Gastroesophageal sphincter (tissue), 4 donors: ENCODE measurements at places on chromosomes 4 and X. TPM values are rescaled to one million over a fixed set of nuclear protein-coding genes. Genes with fewer than 3 reads are reported as not detected.

GRCh38 chrX:100584611-100585010 lies at the start of gene TNMD:
Gene TNMD, plus strand, starts transcription at chrX:100584936. Its CDS starts 83 bp downstream, at chrX:100585019.
- no peak for ATAC-seq

DNA sequence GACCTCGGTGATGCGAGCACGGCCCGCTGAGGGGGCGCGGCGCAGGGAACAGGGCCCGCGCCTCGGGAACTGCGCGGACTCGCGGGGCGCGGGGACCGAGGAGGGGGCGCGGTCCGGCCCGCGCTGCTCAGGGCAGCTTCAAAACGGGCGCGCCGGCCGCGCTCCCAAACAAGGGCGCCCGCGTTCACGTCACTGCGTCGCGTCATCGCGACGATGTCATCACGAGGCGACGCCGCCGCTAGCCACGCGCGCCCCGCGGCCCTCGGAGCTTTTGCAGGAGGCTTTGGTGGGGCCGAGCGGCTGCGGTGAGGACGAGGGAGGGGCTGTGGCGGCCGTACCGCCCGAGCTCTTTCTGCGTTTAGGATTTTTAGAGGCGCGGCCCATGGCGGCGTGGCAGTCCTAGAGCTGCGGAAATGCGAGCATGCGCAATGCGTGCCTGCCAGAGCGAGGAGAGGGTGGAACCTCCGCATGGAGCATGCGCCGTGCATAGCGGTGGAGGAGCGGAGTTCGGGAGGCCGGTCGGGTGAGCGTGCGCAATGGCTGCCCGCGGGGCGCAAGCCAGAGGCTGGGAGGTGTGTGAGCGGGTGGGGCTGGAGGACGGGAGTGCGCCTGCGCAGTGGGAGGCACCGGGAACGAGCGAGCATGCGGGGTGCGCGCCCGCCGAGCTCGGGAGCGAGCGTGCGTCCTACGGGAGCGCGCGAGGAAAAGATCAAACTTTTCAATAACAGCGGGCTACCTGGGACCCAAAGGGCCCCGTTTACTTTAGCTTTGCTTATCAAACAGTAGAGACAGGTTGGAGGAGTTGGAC lies at the start of gene PPP2R3B:
Gene PPP2R3B, minus strand, starts transcription at position 140 of the 808 bp plus-strand sequence. CDS start 216 bp downstream, outside the sequence.
- peak; percentile 100 for ATAC-seq

The GABRG1 gene
- 0.94 TPM for total RNA-seq

The LEF1 gene
- 2.6 TPM for total RNA-seq

DNA sequence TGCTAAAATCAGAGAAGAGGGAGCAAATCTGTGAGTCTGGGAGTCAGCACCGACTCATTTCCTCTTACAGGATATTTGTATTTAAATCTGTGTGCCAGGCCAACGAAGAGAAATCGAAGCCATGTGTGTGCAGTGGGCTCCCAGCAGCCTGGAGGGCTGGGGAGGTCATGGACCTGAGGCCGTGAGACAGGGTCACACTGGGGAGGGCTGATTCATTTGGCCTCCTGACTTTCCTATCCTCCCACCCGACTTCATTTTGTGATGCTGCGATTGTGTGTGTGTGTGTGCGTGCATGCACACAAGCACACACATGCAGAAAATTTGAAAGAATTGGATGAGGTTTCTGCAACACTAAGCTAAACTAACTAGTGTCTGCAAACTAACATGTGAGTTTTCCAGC lies 48.7 kb upstream of the STX18 start:
- no peak for ATAC-seq

DNA sequence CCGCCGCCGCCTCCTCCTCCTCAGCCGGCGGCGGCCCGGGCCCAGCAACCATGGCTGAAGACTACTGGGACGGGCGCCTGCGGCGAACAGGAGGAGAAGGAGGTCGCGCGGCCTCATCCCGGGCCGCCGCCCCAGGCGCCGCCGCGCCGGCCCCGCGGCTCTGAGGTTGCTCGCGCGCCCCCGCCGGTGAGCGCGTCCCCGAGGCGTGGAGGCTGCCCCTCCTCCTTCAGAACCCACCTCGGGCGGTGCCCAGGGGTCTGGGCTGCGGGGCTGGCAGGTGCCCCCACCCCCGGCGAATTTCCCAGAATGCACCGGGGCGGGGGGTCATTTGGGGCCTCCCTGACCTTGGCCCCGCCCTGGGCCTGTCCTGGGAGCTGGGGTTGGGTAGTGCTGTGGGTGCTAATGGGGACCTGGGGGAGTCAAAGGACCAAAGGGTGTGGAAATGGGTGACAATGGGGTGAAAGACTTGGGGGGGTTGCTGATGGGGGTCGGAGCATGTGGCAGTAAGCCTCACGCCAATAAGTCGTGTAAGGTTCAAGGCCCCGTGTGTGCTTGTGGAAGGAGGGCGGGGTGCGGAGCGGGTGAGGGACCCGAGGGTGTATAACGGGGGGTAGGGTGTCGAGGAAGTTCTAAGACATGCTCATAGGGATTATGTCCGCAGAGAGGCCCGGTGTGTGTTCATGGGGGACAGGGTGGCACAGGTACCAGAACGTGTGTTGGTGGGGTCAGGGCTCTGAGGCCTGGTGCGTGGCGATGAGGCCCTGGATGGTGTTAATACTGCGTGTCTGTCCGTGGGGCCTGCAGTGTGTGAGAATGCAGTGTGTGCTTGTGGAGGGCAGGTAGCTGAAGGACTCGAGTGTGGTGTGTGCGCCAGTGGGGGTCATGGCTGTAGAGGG lies 687 bp downstream of the CDK16 start:
- ATAC-seq, result no peak

The VCX3A gene
- not detected for total RNA-seq

- ATAC-seq, result no peak
These were observed 78.8 kb upstream of the PCDH7 start for GRCh38 chr4:30641345-30641744.

DNA sequence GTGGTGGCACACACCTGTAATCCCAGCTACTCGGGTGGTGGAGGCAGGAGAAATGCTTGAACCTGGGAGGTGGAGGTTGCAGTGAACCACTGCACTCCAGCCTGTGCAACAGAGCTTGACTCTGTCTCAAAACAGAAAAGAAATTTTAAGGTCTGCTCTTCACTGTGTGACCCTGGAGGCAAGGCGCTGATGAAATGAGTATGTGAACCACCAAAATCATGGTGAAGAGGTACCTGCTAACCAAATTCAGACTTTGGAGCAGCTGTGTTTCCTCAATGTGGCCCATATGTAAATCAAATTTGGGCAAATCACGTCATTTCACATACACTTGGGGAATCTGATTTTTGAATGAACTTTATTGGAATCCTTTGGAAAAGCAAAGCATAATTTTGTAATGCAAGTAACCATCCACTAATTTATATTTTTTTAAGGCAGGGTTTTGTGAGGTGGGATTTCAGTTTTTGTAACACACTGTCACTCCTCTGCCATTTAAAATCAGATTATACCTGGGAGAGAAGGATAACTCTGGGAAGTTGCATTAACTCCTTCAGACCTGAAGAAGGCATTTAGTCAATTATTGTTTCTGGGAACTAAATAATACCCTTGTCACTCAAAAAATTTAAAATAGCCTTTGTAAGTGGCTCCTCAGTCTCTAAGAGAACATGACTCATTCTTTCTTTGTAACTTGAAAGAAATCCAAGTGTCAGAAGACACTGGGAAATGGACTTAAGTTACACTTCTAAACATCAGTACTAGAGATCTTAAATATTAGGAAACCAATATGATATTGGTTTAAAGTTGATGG lies 24.0 kb downstream of the DOCK11 start:
- peak; percentile 30 for ATAC-seq
